Right hindlimb (tissue), 1 donor: ENCODE measurements at places on chromosomes 2 and 18.
A peak's percentile ranks its signal among the peaks of the same experiment; 100 is the strongest.

GRCh38 chr2:190221429-190221828 lies 98.2 kb downstream of the HIBCH start:
- no peak for DNase-seq

DNA sequence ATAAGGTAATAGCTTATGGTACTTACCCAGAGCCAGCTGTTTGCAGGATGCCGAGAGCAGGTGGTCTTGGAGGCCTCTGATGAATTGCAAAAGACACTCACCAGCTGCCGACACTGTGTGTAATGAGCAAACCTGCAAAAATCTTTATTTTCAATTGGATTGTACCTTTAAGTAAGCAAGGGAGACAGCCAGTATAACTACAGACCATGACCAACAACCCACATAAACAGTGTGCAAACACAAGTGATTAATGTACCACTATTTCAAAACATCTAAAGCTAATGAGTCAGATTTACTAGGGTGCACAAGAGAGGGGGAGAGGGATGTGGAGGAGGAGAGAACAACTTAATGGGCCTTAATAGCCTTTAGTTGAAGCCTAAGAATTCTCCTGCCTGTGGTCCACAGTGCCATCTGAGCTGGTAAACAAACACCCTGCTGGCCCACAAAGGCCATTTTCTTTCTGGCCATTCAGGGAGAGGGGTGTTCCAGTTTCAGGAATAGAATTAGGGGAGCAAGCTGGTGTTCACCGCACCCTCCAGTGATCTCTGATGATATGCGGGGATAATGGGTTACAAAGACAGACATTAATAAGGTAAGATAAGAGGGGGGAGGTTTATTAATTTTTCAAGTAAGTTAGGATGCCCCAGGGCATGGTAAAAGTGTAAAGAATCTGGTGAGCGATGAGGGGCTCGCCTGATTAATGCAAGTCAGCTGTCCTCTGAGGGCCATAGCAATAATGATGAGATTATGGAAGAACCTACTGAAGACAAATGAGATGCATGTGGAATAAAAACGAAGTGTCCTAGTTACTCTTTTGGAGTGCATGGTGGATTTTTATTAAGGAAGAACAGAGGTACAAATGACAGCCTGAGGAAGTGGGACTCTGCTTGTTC lies 196.4 kb downstream of the HRH4 start:
- DNase-seq: no peak

DNA sequence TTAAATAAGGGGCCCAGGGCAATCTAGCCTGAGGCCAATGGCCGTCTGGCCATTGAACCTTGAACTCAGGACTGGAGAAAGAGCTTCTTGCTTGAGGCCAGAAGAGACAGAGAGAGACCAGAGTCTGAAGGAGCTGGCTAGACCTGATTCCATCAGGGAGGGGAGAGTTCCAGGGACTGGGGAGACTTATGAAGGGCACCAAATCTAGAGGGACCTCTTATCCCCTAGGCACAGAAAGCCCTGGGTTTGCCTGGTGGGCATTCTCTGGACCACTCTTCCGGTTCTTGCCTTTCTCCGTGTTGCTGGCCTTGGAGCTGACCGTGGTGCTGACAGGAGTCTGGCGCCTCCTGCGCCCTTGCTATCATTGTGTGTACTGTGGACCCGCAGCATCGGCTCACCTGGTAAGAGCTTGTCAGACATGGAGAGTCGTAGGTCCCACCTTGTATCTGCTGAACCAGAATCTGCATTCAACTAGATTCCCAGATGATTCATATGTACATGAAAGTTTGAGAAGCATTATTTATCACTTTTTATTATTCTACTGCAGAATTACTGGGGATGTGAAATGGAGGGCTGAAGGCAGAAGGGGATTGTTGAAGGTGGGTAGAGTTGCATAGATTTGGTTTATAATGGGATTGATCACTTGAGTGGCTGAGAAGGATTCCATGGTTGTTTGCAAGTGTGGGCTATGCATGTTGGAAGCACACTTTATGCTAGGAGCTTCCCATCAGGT lies 4.3 kb upstream of the TRPM8 start:
- peak; percentile 51 for DNase-seq

GRCh38 chr18:47417807-47418206 lies 166.3 kb upstream of the SKOR2 start:
- DNase-seq: no peak

- no peak for DNase-seq
Measured at GRCh38 chr2:112187805-112188596, 49.8 kb downstream of the FBLN7 start.

DNA sequence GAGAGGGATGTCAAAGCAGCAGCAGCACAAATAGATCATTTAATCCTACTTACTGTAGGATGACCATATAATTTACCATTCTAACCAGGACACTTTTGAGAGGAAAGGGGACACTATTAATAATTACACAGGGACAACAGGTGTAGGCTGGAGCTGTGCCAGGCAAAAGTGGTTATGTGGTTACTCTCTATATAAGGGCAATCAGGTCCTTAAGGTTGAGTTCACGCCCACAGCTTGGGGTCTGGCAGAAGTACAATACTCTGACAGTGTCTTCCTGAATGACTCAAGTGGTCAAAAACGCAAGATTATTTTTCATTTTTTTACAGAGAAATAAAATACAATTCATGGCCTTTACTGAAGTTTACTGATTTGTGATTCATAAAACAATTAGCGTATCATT lies 2.8 kb downstream of the PREPL start:
- DNase-seq: peak; percentile 25

DNA sequence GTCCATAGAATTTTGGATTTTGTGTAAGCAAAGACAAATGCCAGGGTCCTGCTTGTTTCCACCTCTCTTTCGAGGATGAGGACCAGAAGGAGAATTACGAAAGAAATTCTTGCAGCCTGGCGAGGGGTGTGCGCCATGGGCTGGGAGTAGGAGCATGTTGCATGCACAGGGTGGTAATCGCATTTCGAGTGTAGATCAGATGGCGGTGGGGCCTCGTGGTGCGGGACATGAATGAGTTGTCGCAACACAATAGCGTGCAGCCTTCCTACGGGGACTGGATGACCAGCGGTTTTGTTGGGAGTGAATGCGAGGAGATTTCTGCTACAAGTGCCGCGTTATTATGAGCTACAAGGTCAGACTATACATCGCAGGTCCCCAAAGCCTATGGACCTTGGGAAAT lies 4.2 kb upstream of the EN1 start:
- no peak for DNase-seq

DNA sequence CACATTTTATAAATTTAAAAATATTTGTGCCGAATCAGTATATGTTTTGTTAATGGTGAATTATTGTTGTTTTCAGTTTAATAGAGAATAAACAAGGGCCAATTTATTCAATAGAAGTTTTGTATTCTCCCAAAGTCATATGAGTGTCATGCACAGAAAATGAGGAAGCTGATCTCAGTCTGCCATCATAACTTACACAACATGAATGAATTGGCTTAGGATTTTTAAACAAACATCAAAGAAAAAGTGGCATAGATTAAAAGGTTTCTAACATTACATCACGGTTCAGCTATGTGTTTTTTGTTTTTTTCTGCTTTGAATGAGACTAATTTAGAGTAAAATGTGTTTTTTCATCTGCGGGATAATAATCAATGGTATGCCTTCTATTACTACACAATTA lies 123.4 kb upstream of the CTNNA2 start:
- DNase-seq: no peak

DNA sequence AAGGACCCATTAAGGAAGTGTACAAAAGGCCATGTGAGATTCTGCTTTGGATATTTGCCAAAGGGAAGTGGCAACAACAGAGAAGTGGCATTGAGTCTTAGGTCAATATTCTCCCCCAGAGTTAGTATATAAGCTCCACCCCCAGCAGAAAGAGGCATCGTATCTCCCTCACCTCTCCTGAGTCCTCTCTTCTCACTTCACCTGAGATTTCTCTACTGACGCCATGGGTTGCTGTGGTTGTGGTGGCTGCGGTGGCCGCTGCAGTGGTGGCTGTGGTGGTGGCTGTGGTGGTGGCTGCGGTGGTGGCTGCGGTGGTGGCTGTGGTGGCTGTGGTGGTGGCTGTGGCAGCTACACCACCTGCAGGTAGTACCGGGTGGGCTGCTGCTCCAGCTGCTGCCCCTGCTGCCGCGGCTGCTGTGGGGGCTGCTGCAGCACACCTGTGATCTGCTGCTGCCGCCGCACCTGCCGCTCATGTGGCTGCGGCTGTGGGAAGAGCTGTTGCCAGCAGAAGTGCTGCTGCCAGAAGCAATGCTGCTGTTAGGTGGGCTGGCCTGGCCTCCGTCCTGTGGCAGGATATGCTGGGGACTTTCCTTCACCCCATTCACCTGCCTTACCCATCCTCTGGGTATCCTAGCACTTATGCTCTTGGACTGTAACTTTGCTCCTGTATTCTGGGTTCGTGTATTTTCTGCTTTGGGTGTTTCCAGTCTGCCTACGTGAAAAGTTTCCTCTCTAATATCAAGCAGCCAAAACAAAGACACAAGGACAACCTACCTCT lies 5.9 kb downstream of the SCYGR3 start:
- DNase-seq: no peak

DNA sequence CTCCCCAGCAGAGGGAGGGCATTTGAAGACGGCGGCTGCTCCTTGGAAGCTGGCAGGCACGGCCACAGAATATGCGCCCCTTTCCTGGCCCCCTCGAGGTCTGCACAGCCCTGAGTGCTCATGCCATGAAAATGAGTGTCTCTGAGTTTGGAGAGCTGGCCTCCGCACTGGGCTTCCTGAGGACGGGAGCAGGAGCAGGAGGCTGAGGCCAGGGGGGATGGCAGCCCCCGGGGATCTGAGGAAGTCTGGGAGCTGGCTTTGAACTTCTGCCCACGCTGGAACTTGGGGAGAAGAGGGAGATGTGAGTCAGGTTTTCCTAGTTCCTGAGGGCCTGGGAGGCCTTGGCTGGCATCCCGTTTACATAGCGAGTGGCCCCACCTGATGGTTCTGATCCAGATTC lies 47.0 kb downstream of the RRM2 start:
- no peak for DNase-seq

DNA sequence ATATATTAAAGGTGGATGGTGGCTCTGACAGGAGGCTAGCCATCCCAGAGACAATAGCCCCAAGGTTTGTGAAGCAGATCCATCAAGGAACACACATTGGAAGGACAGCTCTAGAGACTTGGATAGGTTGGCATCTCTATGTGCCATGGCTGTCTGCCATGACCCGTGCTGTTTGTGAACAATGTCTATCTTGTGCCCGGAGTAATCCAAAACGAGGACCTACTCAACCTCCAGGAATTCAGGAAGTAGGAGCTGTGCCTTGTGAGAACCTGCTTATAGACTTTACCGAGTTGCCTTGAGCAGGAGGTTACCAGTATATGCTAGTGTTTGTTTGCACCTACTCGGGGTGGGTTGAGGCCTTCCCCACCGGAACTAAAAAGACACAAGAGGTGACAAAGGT lies 43.1 kb upstream of the SELENOI start:
- no peak for DNase-seq

- no peak for DNase-seq
Measured at GRCh38 chr2:120371969-120372625, 26.2 kb downstream of the INHBB start.
